ENCODE measurements at places on chromosomes 5 and 9.
A peak's percentile ranks its signal among the peaks of the same experiment; 100 is the strongest.

- no peak for DNase-seq
Observed at GRCh38 chr5:180644129-180644824, 5.1 kb downstream of the FLT4 start.

DNA sequence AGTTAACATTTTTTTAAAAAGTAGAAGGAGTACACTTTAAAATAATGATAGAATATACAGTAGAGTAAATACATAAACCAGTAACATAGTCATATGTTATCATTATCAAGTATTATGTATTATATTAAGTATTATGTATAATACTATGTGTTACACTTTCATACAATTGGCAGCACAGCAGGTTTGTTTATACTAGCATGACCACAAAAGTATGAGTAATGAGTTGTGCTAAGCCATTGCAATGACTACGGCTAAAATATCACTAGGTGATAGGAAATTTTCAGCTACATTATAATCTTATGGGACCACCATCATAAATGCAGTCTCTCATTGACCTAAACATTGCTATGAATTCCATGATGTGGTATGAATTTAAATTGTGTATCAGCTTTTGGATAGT lies 506.0 kb downstream of the HTR1A start:
- DNase-seq = no peak

DNA sequence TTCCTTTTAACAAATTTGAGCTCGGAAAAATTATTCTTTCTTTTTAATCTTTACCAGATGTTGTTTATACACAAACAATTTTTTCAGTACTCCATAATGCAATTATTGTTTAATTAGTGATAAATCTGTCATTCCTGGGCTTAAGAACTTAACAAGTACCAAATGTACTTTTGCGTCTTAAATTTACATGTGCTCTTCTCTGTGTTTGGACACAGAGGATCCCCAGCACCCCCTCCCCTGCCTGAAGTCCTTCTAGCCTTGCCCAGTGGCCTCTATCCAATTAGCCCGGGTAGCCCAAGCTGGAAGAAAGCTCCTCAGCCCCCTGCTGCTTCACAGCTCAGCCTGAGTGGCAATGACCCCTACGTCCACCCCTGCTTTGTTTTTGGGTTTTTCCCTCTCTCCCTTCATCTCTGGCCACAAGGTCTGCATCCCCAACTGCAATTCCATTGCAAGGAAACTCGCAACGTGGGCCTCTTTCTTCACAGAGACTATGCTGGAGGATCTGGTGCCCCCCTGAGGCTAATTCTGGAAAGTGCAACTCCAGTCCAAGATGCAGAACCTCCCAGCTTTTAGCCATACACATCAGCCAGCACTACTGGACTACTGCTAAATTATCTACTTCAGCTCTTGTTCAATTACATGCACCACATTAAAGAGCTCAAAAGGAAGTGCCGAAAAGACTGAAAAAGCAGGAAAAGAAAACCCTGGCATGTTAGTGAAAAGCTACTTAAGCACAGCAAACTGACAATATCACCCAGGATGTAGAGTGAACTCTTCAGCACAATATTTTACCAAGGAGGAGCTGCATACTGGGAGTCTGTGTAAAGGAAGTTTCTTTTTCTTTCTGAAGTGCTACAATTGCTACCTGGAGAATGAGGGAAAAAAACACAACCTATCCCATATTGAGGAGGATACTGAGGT lies 186.2 kb downstream of the FANCC start:
- peak; percentile 53 for DNase-seq

DNA sequence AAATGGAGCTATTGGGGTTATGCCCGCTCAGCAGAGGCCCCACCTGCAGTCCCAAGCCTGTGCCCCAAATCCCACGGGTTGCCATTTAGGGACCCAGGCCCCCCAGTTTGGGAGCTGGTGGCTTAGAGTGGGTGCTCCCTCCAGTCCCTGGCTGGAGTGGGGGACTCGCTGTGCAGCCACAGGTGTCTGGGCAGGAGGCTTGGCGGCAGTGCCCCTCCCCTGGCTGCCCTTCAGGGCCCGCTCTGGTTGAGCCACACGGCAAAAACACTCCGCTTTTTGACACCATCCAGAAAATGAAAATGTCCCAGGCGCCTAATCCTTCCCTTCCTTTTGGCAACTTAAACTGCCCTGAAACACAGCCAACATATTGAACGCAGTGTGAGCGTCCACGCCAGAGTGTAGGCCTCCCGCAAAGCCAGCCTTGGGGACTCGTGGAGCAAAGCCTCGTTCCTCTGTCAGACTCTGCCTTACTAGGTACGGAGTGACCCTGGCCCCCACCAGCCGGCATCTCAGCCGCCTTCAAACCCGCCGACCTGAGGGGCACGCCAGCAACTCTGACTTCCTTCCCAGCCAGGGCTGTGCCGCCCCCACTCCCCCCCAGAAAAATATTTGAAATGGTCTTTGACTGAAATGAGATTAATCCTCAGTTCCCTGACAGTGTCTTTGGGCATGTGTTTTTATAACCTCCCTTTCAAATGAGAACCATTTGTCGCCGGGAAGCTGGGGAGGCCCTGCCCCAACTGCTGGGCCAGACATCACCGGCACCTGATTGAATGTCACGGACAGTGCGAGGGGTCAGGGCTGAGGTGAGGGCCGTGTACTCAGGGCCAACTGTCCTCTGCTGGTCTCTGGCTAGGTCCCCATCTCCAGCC lies 98.5 kb upstream of the LMX1B start:
- DNase-seq = no peak

GRCh38 chr9:112530751-112531205 lies 44.2 kb downstream of the KIAA1958 start:
- DNase-seq = no peak

- no peak for DNase-seq
Observed at GRCh38 chr5:15834596-15835245, 334.7 kb downstream of the FBXL7 start.

DNA sequence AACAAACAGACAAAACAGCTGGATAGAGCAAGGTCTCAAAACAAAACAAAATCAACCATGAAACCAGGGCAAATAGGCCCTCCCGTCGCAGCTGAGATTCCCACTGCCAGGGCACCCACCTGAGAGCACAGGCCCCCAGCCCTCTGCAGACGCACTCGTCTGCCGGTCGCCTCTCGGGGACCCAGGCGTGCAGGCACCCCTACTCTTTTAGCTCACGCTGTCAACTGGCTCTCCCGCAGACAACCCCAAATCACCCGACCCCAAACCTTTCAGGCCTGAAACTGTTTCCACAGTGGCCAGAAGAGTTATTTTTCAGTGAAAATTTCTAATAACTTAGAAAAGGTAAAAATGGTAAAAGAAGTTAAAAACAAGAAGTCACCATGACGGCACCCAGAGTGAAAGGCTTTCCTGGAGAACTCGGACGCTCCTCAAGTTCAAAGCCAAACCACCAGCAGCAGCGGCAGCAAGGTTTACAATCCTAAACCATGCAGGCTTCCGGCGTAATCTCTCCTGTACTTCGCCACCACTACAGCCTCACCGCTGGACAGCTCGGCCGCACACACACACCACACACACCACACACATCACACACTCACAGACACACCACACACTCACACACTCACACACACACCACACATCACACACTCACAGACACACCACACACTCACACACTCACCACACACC lies 1.9 kb upstream of the UBE2QL1 start:
- no peak for DNase-seq

DNA sequence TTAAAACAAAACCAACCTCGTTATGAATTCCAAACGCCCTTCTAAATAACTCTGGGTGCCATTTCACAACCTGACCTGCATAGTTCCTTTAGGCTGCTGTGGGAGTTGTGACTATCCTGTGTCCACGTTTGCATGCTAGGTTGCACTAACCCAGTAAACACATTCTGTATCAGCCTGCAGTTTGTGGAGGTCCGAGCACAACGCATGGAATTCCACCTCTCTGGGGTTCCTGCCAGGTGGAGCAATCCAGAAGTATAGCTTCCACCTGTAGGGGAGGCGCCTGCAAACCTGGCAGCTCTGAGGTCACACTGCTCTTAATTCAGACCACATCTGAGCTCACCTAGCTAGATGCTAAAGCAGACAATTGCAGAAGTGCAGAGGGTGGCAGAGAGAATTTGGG lies 57.2 kb downstream of the MARCHF3 start:
- no peak for DNase-seq

GRCh38 chr5:68071736-68072135 lies 143.8 kb upstream of the PIK3R1 start:
- DNase-seq = no peak

DNA sequence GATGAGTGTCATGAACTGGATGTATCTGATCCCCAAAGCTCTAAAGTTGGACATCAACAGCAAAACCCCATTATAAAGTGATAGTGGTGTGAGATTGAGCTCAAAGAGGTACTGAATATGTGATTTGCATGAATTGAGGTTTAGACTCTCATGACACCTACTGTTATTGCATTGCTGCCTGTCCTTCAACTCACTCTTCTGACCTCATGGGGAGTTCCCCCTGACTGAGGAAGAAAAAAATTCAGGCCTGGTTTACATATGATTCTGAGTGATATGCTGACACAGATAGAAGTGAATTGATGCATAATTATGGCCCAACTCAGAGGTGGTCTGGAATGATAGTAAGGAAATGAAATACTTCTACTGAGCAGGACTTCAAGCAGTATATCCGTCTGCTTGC lies 76.2 kb upstream of the CHD1 start:
- DNase-seq = no peak

DNA sequence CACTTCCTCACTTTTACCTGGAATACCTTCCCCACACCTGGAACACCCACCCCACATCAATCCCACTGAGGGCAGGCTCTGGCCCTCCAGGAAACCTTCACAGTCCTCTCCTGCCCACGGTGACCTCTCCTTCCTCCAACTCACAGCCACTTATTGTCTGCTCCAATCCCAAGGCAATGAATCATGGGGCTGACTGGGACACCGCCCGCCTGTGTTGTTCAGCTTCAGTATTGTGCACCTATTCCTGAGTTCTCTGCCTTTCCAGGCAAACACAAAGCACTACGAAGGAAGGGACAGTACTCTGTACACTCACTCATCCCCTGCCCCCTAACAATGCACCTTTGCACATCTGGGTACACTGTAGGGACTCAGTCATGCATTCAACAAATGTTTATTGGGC lies 7.3 kb downstream of the PCDH1 start:
- no peak for DNase-seq

DNA sequence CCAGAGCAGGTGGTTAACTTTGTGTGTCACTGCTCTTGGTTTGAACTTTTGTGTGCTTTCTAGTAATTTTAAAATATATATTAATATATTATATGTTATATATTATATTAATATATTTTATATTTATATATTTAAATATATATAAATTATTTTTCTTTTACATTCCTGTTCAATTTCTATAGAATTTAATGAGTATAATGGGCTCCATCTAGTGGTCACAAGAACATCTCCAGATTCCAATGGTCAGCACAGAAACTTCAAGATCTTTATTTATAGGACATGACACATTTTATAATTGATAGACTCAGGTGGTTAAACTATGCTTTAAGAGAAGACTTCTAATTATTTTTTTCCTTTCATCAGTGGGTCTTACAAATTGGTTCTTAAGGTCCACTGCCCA lies 39.1 kb downstream of the COL23A1 start:
- DNase-seq = no peak

DNA sequence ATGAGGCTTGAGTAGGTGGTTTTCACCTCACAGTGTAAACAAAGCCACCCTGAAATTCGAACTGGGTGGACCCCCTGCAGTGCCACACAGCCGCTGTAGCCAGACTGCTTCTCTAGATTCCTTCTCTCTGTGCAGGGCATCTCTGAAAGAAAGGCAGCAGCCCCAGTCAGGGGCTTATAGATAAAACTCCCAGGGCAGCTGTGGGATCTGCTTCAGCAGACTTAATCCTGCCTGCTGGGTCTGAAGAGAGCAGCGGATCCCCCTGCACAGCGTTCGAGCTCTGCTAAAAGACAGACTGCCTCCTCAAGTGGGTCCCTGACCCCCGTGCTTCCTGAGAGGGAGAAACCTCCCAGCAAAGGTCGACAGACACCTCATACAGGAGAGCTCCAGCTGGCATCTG lies 71.4 kb downstream of the CARTPT start:
- DNase-seq = no peak

GRCh38 chr5:73515232-73515631 lies 17.0 kb downstream of the BTF3 start:
- DNase-seq = no peak

- DNase-seq = peak; percentile 44
Observed at GRCh38 chr9:136327304-136327974, at the start of gene GPSM1. TSS of gene GPSM1 (plus strand) at chr9:136327539. CDS start at chr9:136327696, 157 bp downstream.

DNA sequence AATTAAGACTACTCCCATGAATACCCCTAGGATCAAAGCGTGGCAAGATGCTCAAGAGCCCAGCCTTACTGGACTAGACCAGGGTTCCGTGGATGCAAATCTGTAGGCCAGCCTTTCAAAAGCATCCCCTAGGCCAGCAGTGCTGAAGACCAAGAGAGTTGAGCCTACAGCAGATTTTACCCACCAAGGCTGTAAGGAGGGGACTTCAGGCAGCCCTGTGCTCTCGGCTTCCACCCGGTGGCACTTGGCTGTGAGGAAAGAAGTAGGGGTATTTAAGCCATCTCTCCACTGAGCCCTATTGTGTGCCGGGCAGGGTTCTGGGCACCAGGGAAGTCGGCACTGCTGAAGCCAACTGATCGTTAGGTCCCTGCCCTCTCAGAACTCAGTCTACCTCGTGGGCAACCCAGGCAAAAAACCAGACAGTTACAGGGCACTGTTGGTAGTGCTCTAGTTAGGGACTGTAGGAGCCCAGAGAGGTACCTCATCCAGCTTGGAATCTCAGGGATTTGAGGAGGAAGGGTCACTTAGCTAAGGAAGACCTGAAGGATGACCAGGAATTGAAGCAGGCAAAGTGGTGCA lies 25.5 kb downstream of the TCF7 start:
- DNase-seq = no peak

- DNase-seq = no peak
Observed at GRCh38 chr9:121353241-121354061, 16.6 kb downstream of the STOM start.

DNA sequence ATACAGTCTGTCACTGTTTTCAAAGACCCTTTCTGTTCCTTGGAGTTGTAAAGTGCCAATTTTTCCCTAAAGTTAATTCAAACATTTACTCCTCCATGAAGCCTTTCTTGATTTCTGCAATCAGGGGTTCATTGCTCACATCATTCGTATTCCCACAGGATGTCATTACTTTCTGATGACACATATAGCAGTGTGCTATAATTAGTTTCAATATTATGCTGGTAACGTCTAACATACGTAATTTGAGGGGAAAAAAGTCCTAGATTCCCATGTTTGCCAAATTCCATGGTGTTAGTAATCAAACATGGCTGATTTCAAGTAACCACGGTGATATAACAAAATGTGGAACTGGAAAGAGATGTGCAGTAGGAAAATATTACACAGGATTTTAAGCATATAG lies 468.2 kb upstream of the MEF2C start:
- DNase-seq = no peak

DNA sequence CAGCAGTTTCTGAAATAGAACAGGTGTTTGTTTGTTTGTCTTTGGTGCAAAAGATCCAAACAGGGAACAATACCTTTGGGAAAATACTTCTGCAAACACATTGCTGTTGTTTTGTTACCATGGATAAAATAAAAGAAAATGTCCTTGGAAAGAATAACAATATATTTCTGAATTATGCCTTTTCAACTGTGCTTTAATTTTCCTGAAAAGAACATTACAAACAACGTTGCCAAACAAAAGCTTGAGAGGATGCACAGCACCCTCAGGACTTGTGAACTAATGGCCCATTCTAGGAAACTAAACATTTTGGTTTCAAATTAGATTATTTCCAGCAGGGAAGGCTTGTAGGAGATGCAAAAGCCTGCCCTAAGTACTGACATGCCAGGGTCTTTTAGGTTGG lies 967.2 kb downstream of the TLE4 start:
- no peak for DNase-seq

All from amygdala (tissue), 56 donors.